ENCODE measurements at places on chromosomes 4 and X. TPM values are rescaled to one million over a fixed set of nuclear protein-coding genes. Genes with fewer than 3 reads are reported as not detected.

The HS6ST2 gene
- 24.4 TPM for polyA plus RNA-seq

The UGT2A3 gene
- polyA plus RNA-seq: 187 TPM

The ARR3 gene
- 0.20 TPM for polyA plus RNA-seq

- no peak for DNase-seq
Measured at GRCh38 chr4:46927201-46927600, 18.2 kb upstream of the COX7B2 start.

GRCh38 chrX:120485315-120485637, 16.2 kb upstream of the LAMP2 start:
- DNase-seq: no peak

Measured in right renal cortex interstitium (tissue), 3 donors.